ENCODE measurements at places on chromosomes 2 and 18. TPM values are rescaled to one million over a fixed set of nuclear protein-coding genes. Genes with fewer than 3 reads are reported as not detected.

DNA sequence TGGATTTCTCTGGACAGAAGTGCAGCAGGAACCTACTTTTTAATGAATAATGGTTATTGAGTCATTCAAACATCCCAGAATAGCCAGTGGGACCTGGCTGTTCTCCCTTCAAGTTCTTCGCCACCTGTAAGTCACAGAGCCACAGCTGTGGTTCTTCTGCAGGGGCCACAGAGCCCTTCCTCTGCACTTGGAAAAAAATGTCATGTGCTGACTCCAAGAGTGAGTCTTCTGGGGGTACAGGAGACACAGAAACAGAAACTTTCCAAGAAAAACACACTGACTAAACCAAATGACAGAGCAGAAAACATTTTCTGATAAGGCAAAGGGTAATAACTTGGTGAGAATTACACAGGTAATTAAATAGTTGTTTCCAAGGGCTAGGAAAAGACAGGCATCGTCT lies 68.7 kb upstream of the FN1 start:
- DNase-seq, result no peak

DNA sequence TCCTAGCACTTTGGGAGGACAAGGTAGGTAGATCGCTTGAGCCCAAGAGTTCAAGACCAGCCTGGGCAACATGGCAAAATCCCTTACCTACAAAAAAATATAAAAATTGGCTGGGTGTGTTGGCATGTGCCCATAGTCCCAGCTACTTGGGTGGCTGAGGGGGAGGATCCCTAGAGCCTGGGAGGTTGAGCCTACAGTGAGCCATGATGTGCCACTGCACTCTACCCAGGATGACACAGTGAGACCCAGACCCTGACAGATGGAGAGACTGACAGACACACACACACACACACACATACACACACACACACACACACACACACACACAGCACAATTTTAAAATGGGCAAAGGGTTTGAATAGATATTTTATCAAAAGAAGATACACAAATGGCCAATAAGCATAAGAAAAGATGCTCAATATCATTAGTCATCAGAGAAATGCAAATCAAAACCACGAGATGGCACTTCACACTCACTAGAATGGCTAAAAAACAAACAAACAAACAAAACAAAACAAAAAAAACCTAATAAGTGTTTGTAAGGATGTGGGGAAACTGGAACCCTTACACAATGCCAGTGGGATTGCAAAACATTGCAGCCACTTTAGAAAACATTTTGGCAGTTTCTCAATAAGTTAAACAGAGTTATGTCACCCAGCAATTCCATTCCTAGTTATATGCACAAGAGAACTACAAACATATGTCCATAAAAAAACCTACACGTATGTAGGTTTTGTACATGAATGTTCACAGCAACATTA lies 42.3 kb downstream of the BAZ2B start:
- DNase-seq, result no peak

The MEX3C gene
- total RNA-seq, result 41.7 TPM

- no peak for DNase-seq
These were observed 68.4 kb downstream of the LIPG start for GRCh38 chr18:49630246-49630699.

GRCh38 chr2:239566995-239567568 lies 166.3 kb upstream of the HDAC4 start:
- DNase-seq, result no peak

Data from hematopoietic multipotent progenitor cell (in vitro differentiated cells).